ENCODE measurements at places on chromosomes 1 and 21. TPM values are rescaled to one million over a fixed set of nuclear protein-coding genes. Genes with fewer than 3 reads are reported as not detected.

- no peak overlapping the region for H3K27ac ChIP-seq
- no peaks in the 10 kb centered on the region for H3K27me3 ChIP-seq
- peaks cover 5% of the 10 kb centered on the region for H3K4me1 ChIP-seq
- no peak for DNase-seq
- no peak overlapping the region for H3K4me3 ChIP-seq
Measured at GRCh38 chr1:184114818-184115398, 63.4 kb downstream of the TSEN15 start.

GRCh38 chr21:38784458-38785266 lies 21.1 kb upstream of the ETS2 start:
- peaks cover 32% of the 10 kb centered on the region for H3K4me1 ChIP-seq
- H3K27ac ChIP-seq: no peak overlapping the region
- DNase-seq: no peak
- H3K36me3 ChIP-seq: peaks cover 18% of the 10 kb centered on the region
- no peak overlapping the region for H3K4me3 ChIP-seq

- no peaks in the 10 kb centered on the region for H3K36me3 ChIP-seq
- H3K27me3 ChIP-seq: no peaks in the 10 kb centered on the region
- peak; percentile 48 for DNase-seq
- no peak overlapping the region for H3K4me3 ChIP-seq
Measured at GRCh38 chr1:84724128-84724860, 34.0 kb upstream of the SSX2IP start.

GRCh38 chr1:153849487-153850185 lies 73.1 kb downstream of the GATAD2B start:
- DNase-seq: peak; percentile 19
- peaks cover 20% of the 10 kb centered on the region for H3K36me3 ChIP-seq
- H3K4me3 ChIP-seq: peak overlapping the region; percentile 74
- H3K27ac ChIP-seq: peak overlapping the region; percentile 91
- H3K4me1 ChIP-seq: peaks cover 35% of the 10 kb centered on the region

- H3K27me3 ChIP-seq: no peaks in the 10 kb centered on the region
- no peak for DNase-seq
- no peak overlapping the region for H3K27ac ChIP-seq
- peaks cover 3% of the 10 kb centered on the region for H3K36me3 ChIP-seq
Measured at GRCh38 chr1:74193908-74194307, 4.1 kb downstream of the LRRIQ3 start.

DNA sequence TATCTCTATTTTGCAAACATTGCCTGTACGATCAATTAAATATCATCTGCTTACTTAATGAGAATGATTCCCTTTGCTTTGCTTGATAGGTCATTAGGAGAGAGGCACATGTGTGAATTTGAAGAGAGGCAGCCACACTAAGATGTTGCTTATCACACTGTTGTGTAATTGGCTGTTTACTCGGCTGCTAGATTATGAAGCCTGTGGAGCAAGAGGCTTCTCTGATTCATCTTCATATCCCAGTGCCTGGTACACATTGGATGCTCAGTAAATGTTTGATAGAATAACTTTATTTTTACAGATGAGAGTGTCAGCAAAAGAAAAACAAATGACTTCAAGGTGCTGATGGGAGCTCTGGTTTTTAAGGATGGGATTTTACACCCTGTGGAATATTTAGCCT lies 156.2 kb upstream of the C8B start:
- H3K4me1 ChIP-seq: peaks cover 7% of the 10 kb centered on the region
- H3K36me3 ChIP-seq: no peaks in the 10 kb centered on the region
- H3K4me3 ChIP-seq: no peak overlapping the region
- no peak overlapping the region for H3K27ac ChIP-seq
- DNase-seq: no peak

GRCh38 chr1:39531526-39531925 lies 40.1 kb downstream of the BMP8A start:
- no peak overlapping the region for H3K4me3 ChIP-seq
- H3K27ac ChIP-seq: no peak overlapping the region
- DNase-seq: no peak
- no peaks in the 10 kb centered on the region for H3K27me3 ChIP-seq

DNA sequence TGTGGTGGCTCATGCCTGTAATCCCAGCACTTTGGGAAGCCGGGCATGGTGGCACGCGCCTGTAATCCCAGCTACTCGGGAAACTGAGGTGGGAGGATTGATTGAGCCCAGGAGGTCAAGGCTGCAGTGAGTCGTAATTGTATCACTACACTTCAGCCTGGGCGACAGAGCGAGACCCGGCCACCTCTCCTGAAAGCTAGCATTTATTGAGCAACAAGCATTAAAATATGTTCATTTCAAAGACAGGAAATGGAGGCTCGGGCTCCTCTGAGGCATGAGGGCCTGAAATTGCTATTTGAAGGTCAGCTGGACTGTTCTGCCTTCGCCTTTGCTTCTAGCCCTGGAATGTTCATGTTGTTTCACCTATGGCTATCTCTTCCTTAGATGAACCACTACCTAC lies 34.5 kb downstream of the SPATA21 start:
- H3K27ac ChIP-seq: no peak overlapping the region
- H3K36me3 ChIP-seq: peaks cover 1% of the 10 kb centered on the region
- no peak for DNase-seq
- no peaks in the 10 kb centered on the region for H3K27me3 ChIP-seq

DNA sequence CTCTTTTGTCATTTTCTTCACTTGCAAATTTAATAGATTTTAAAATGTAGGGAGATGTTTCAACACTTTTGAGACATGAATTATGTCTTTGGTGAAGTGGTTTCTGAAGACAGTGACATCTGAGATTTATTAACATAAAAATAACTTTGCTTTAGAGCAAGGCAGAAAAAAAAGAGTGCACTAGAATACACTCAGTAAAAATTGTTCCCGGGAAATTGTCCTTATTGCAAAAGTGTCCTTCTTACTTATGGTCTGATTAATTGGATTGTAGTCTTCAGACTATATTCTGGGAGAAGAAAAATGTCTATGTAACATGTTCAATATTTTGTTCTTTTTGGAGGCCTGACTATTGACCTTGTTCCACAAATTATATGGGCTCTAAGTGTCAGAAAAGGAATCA lies 468.5 kb downstream of the NCAM2 start:
- no peaks in the 10 kb centered on the region for H3K4me1 ChIP-seq
- no peak overlapping the region for H3K4me3 ChIP-seq
- no peaks in the 10 kb centered on the region for H3K36me3 ChIP-seq
- no peaks in the 10 kb centered on the region for H3K27me3 ChIP-seq
- H3K27ac ChIP-seq: no peak overlapping the region

DNA sequence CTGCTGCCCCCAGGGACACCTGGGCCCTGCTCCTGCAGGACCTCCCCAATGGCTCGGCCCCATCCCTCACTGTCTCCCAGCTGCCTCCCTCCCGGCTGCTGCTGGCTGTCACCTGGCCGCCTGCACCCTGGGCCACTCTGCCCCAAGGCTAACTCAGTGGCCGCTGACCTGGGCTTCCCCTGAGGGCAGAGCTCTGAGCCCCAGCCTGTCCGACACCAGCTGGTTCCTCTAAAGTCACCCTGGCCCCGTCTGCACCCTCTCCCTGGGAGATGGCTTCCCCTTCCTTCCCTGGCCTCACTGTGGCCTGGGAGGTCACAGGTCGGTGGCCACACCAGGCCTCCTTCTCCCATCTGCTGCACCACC lies 15.0 kb downstream of the ITGB2 start:
- H3K36me3 ChIP-seq: peaks cover 38% of the 10 kb centered on the region
- H3K4me1 ChIP-seq: peaks cover 22% of the 10 kb centered on the region
- no peaks in the 10 kb centered on the region for H3K27me3 ChIP-seq
- no peak overlapping the region for H3K4me3 ChIP-seq

DNA sequence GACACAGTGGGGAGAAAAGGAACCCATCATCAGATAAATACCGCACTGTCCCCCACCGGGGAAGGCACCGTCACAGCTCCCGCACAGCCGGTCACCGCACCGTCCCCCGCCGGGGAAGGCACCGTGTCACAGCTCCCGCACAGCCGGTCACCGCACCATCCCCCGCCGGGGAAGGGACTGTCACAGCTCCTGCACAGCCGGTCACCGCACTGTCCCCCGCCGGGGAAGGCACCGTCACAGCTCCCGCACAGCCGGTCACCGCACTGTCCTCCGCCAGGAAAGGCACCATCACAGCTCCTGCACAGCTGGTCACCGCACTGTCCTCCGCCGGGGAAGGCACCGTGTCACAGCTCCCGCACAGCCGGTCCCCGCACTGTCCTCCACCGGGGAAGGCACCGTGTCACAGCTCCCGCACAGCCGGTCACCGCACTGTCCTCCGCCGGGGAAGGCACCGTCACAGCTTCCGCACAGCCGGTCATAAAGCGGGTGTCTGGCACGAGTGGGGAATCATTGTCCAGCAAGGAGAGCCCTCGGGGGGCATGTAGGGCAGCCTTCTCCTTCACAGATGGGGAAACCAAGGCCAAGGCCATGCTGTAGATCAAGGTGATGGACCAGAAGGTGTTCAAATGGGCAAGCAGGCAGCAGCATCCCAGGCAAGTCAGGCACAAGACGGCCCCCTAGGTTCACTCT lies 280.1 kb downstream of the NPHP4 start:
- no peaks in the 10 kb centered on the region for H3K27me3 ChIP-seq
- no peak overlapping the region for H3K27ac ChIP-seq
- no peak for DNase-seq
- H3K4me1 ChIP-seq: no peaks in the 10 kb centered on the region

Gene EDN2
- not detected for total RNA-seq

Gene GBP4
- 37.7 TPM for total RNA-seq

Gene CD34
- 0.09 TPM for total RNA-seq

Gene ANGPTL1
- not detected for total RNA-seq

Data from activated T-cell treated with anti-CD3 and anti-CD28 coated beads, Interleukin-2, amount 50 U/mL, for 72 hours (primary cell).